ENCODE measurements at places on chromosomes 16 and 17.
A peak's percentile ranks its signal among the peaks of the same experiment; 100 is the strongest.

DNA sequence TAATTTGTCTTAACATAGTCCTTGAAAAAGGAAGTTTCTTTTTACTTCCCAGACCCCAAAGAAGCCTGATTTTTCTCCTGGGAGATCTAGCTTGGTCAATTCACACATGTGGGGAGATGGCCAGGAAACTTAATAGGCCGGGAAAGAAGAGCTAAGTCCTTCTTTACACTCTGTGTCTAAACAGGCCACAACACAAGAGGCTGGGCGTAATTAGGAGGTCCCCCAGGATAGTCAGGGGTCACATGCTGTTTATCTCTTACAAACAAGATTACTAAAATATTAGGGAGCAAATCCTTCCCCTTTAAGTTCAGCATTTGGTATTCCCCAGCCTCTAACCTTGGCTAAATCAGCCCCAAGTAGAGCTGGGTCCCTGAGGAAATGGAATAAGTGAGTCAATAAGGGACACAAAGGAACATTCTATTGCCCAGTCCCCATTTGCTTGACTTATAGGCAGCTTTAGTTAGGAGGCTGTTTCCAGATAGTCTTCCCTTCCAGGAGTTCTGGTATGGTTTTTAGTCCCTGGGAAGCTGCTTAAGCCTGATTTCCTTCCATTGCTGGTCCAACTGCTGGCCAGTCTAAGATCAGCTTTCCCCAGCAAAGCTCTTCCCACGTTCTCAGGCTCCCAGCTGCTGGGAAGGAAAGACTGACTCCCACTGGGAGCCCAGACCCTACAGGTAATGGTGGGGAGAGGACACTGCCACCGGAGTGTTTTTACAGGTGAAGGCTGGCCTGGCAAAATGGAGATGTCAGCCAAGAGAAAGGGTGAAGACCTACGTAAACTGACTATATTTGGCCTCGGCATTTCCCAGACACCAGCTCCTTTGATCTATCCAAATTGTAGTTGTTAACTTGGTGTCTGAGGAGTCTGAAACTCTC is 14.1 kb upstream of the HOXB9 start:
- DNase-seq: no peak

- DNase-seq: no peak
These were observed 82.1 kb downstream of the TIMM22 start for GRCh38 chr17:1078831-1079561.

GRCh38 chr17:68320311-68320865 is 29.1 kb downstream of the ARSG start:
- no peak for DNase-seq

- no peak for DNase-seq
These were observed 58.2 kb upstream of the RPH3AL start for GRCh38 chr17:410543-411401.

GRCh38 chr17:59415397-59415796 is 83.9 kb downstream of the YPEL2 start:
- DNase-seq: no peak

DNA sequence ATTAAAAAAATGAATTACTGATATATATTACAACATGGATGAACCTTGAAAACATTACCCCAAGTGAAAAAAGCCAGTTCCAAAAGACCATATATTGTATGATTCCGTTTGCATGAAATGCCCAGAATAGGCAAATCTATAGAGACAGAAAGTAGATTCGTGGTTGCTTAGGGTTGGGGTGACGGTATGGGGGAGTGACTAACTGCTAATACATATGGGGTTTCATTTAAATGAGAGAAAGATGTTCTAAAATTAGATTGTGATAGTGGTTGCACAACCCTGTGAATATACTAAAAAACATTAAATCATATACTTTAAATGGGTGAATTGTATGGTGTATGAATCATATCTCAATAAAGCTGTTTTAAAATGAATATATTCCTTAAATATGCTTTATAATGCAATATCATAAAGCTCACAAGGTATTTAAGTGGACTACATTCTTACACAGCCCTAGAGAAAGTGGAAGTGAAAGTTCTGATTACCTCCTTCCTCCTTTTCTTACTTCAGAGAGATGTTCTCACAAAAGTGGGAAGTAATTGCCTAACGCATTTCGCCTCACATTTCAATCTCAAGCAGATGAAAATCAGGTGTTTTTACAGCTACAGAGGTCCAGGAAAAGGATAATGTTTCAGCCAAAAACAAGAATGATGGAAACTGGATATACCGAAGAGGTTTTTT is 142.7 kb upstream of the GNAO1 start:
- no peak for DNase-seq

DNA sequence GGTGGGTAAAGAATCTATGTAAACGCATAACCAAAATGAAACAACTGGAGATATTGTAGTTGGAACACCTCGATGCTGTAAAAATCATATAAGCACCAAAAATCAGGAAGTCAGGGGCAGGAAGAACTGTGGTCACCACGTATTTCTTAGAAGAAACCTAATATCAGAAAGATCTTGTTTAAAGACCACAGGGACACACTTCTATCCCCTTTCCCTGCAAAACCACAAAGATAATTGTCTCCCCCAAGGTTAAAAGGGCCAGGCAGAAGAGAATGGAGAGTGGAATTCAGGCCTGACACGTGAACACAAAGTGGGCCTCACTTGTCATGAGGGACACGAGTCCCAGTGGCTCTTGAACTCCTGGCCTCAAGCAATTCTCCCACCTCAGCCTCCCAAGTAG is 68.1 kb downstream of the GSG1L start:
- no peak for DNase-seq

- no peak for DNase-seq
These were observed 44.5 kb downstream of the NDE1 start for GRCh38 chr16:15694499-15694898.

- DNase-seq: no peak
These were observed 1.3 kb downstream of the SHMT1 start for GRCh38 chr17:18361837-18362697.

GRCh38 chr17:69268543-69269014 is 40.0 kb upstream of the ABCA10 start:
- no peak for DNase-seq

- no peak for DNase-seq
These were observed 74.7 kb upstream of the GNAO1 start for GRCh38 chr16:56116577-56116964.

GRCh38 chr17:67279115-67279514 is 34.1 kb upstream of the HELZ start:
- no peak for DNase-seq

GRCh38 chr17:66006654-66007053 is 185.3 kb downstream of the CEP112 start:
- no peak for DNase-seq

DNA sequence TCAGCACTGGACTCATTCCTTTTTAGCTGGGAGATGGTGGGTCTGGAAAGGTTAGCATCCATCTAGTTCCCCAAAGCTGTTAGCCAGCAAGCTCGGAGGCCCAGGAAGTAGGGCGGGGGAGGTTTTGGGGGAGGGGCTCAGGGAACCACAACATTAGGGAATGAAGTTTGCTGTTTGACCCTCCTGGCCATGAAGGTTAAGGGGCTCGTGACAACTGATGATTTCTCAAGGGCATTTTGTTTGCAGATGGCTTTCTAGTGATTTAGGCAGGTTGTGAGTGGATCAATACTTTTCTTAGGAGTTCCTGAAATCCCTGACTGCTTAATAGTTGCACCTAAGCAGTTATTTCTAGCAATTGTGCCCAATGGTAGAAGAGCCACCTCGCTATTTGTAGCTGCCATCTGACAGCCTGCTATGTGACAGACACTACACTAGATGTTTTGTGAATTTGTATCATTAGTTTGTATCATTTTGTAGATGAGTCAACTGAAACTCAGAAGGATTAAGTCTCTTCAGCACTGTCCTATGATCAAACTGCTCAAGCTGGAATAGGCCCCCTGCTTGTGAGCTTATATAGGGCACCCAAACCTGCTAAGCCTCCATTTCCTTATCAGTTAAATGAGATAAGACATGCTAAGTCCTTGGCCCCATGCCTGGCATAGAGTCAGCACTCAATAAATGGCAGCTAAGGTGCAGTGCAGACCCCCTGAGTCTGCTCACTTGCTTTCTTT is 146.4 kb downstream of the IRX3 start:
- DNase-seq: no peak

DNA sequence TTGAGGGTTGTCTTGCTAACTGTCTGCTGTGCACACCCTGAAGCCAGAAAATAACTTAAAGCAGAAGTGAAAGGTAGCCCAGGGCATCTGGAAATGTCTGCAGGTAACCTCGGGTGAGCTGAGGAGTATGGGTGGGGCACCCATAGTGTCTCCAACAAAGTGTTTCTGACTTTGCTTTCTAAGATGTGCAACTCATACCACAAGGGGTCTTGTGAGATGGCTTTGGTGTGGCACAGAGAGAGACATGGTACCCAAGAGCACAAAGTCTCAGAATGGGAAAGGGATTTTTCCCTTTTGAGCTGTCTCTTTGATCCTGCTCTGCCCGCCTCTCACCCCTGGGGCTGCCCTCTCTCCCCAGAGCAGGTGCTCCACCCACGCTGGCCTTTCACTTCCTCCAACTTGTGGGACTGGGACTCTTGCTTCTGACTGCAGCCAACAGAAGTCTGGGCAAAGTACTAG is 6.9 kb downstream of the CHD9 start:
- DNase-seq: no peak

GRCh38 chr17:62965686-62966425 is at the start of gene TANC2:
TANC2 (plus strand) TSS chr17:62966235; CDS start chr17:63009560, 43,325 bp downstream.
- DNase-seq: peak; percentile 87

DNA sequence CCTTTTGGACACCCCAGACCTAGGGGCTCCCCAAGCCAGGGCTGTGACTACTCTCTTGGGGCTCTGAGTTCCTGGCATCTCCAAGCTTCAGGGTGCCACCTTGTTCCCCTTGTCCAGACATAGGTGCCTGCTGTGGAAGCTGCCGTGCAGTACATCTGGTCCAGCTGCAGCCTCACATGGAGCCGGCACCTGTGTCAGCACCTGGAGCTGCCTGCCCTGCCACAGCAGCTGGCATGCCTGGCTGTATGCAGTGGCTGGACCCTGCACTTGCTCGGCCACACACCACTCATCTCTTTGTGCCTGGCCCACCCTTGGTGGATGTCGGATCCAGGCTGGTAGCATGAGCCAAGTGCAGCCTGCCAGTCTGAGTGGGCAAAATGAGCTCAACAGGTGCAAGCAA is 775.8 kb downstream of the CDH11 start:
- DNase-seq: no peak

DNA sequence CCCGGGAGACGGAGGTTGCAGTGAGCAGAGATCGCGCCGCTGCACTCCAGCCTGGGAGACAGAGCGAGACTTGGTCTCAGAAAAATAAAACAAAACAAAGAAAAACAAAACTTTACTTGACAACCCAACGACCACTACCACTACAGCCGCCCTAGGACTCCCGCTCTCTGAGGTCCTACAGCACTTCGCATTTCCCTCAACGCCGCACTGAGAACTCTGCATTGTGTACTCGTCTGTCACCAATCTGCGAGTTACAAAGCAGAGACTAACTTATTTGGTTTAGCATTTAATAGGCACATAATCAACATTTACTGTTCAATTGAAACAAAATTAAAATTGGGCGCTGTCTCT is 479 bp upstream of the ZNF207 start:
- DNase-seq: no peak

GRCh38 chr16:30414159-30414558 is 6.8 kb downstream of the ZNF771 start:
- no peak for DNase-seq

DNA sequence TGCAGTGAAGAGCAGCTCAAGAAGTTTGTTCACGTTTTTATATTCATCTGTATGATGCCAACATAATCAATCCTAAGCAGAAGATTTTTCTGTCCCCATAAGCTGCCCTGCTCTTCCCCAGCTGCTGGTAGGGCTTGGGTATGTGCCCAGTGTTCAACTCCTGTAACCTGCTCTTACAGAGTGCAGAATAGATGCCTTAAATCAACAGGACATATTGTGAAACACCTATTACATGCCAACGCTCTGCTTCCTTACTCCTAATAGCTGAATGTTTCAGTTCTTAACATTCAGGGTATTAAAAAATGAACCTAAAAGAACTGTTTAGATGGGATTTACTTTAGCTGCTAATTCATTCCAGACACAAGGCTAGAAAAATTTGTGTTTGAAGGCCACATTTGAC is 190.9 kb downstream of the HS3ST3A1 start:
- no peak for DNase-seq

DNA sequence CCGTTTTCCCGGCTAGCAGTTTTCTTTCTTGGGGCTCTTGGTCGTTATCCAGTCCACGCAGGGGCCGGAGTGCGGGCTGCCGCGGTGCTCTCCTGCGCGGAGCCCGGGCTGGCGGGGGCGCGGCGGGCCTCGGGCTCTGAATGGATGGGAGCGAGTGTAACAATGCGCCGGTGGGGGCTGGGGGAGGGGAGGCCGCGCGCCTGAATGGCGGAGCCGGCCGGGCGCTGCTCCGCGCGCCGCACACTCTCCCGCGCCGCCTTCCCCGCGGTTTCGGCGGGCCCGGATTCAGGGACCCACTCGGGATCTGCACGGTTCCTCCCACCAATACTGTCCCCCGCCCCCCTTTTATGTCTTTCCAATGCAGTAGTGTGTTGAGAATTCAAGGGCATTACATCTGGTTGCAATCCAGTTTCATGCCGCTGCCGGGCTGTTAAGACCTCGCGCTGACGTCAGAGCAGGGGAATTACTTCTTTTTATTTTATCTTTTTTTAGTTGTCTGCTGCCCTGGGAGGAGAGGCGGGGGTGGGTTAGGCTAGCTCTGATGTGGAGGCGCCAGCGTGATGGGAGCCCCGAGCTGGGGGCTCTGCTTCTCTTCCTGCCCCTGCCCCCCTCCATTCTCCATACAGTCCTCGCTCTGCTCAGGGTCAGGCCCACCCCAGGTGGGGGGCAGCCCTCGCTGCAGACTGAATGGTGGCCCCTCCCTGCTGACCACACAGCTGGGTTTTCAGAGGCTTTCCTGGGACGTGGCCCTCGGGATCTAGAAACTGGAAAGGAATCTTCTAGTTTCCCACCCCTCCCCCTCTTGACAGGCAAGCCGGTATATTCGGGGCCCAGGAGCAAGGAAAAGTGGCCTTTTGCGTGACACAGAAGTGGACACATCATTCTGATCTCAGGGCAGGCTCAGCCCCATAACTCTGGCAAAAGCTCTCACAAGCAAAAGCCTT is 1.8 kb downstream of the RAI1 start:
- peak; percentile 78 for DNase-seq

GRCh38 chr16:86516623-86517003 is 6.3 kb downstream of the FOXF1 start:
- no peak for DNase-seq

GRCh38 chr17:73389411-73389810 is 77.6 kb upstream of the CDC42EP4 start:
- no peak for DNase-seq

- DNase-seq: peak; percentile 40
These were observed 19.8 kb downstream of the HOXB1 start for GRCh38 chr17:48510761-48511604.

- DNase-seq: no peak
These were observed 393.1 kb upstream of the ASIC2 start for GRCh38 chr17:33686171-33686570.

All from hepatic stellate cell (primary cell).